ENCODE measurements at places on chromosomes 7 and 10.

GRCh38 chr10:84038035-84038434 is 101.3 kb upstream of the GHITM start:
- DNase-seq: no peak

- peak; percentile 79 for DNase-seq
Measured at GRCh38 chr7:5526100-5526905, 102.7 kb upstream of the TNRC18 start.

- DNase-seq: no peak
Measured at GRCh38 chr7:78191475-78192079, 393.0 kb downstream of the PHTF2 start.

- DNase-seq: peak; percentile 66
Measured at GRCh38 chr7:73865738-73866445, 4.9 kb downstream of the TMEM270 start.

DNA sequence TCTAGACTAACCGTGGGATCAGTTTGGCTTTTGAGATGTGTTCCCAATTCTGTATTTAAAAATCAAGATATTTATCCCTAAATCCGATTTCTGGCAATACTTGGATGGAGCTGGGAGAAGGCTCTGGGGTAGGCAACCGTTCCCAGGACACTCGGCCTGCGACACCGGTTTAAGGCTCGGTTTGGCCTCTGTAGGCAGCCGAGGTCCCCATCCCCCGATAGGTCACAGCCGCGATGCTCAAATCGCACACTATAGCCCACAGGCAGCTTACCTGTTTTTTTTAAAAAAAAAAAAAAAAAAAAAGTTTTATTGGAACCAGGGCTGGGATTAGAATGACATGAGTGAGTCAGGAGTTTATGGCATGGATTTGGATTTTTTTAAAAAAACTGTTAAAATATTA is 729 bp upstream of the TAF3 start:
- DNase-seq: no peak

DNA sequence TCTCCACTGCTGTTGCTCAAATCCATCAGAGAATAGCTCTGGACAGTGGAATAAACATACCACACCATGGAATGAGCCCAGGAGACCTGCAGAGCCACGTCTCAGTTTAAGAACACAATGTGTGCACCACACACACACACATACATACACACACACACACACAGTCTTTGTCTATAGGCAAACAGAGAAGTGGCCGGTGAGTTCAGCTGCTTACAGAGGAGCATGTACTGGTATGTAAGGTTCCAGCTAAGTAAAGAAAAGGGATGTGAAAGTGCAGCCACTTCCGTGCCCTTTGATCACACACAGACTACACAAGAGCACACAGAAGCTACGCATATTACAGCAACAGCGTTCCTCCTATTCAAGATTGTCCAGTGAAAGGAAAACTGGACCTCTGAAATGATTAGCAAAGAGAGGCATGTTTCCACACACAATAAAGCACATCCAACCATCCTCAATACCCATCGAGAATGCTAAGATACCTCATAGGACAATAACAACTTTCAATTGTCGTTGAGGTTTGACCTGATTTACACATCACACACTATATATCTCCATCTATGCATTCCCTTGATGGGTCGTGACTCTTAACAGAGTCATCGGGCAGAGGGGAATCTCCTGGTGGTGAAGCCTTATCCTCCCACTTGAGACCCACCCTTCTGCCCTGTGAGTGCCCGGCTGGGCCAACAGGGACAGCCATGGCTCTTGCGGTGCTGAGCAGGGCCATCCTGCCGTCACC is 23.6 kb downstream of the SLC35B4 start:
- DNase-seq: no peak

DNA sequence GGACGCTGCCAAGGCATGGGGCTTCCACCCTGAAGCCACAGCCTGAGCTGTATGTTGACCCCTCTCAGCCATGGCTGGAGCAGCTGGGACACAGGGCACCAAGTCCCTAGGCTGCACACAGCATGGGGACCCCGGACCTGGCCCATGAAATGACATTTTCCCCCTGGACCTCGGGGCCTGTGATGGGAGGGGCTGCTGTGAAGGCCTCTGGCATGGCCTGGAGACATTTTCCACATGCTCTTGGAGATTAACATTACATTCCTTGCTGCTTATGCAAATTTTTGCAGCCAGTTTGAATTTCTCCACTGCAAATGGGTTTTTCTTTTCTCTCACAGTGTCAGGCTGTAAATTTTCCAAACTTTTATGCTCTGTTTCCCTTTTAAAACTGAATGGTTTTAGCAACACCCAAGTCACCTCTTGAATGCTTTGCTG is 463.6 kb downstream of the ZWINT start:
- no peak for DNase-seq

- peak; percentile 34 for DNase-seq
Measured at GRCh38 chr10:71981015-71981875, 17.1 kb downstream of the CHST3 start.

GRCh38 chr10:63128443-63128842 is 4.7 kb upstream of the NRBF2 start:
- no peak for DNase-seq
